Stomach (tissue), 19 donors: ENCODE measurements at places on chromosomes 7 and 10. TPM values are rescaled to one million over a fixed set of nuclear protein-coding genes. Genes with fewer than 3 reads are reported as not detected.

AGAP6 gene
- total RNA-seq, result 16.3 TPM

FKBP6 gene
- not detected for total RNA-seq

TCAF2 gene
- 2.6 TPM for total RNA-seq

SPDYE16 gene
- not detected for total RNA-seq
